Upper lobe of left lung (tissue), 6 donors: ENCODE measurements at places on chromosomes 1 and 21. TPM values are rescaled to one million over a fixed set of nuclear protein-coding genes. Genes with fewer than 3 reads are reported as not detected.

DNA sequence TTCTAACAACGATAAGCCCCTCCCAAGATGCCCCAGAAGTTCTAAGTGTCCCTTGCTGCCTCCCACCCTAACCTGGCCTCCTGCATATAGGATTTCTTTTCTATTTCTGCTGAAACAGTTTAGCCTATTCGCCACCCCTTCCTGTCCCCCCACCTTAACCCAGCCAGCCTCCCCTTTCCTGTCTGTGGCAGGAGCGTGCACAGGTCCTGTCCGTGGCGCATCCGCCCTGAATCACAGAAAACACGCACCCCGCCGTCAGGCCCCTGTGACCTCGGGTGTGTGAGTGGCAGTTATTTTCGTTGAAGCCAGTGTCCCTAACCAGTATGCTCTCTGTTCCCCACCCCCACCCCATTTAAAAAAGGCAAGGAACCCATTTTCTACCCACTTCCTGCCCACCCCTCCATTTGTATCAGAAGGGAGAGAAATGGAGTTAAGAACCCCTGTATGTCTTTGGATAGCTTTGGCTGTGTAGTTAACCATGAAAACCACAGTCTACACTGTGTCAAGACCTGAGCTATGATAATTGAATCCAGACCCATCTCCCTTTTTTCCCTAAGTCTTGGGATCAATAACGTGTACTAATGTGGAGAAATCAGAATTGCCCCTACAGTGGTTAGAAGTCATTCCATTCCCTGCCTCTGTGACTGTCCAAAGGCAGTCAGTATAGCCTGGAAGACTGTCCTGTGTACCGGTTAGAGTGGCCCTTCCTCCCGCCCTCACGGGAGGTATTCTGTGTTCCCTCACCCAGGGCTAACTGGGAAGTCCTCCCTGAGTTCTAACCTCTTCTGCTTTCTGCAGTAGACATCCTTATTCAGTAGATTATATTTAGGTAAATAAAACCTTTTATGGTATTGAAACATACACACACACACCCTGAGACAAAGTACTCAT, 1.8 kb downstream of the PLEKHO1 start:
- peak; percentile 65 for DNase-seq

- DNase-seq, result no peak
Observed at GRCh38 chr1:63835128-63835527, 61.3 kb downstream of the ROR1 start.

Gene GIPC2
- total RNA-seq, result 1.4 TPM

- DNase-seq, result no peak
Observed at GRCh38 chr1:8382051-8382505, 64.2 kb downstream of the SLC45A1 start.

- DNase-seq, result no peak
Observed at GRCh38 chr1:43743206-43743605, 35.9 kb downstream of the ST3GAL3 start.

Gene GBP3
- 30.9 TPM for total RNA-seq

DNA sequence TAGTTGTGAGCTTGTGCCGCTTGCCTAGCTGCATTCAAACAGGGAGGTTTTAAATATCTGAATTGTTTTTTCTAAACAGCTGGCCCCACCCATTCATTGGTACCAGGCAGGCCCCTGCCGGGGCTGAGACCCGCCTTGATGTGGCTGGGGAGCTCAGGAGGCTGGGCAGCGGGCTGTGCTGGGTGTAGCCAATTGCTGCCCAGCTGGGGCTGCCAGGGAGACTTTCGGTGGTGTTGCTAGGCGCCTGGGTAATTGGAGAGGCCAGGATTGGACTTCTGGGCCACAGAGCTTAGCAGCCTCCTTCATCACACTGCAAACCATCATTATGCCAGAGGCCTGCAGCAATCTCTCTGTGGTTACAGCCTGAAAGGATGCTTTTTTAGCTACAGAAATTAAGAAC, 12.2 kb downstream of the RHBDL2 start:
- DNase-seq, result no peak

- DNase-seq, result no peak
Observed at GRCh38 chr1:17582124-17582774, 42.8 kb downstream of the ARHGEF10L start.

DNA sequence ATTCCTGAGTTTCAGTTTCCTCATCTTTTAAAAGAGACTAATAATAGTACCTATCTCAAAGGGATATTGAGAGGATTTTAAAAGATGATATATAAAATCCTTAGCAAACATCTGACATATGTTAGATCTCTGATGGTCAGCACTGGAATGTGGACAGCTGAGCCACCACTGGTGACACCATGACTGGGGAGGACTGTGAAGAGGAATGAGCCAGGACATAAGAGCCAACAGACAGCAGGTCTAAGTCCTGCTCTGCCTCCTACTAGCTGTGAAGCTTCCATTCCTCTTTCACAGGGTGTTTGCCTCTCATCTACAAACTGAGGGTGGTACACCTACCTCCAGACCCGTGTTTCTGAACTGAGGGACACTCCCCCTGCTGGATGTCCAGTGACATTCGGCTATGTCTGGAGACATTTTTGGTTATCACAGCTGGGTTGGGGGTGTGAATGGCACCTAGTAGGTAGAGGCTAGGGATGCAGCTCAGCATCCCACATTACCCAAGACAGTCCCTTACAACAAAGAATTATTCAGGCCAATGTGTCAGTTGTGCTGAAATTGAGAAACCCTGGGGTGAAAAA, 109.1 kb upstream of the OLIG2 start:
- DNase-seq, result no peak

Gene CD160
- not detected for total RNA-seq

Gene ETV3L
- total RNA-seq, result not detected

- no peak for DNase-seq
Observed at GRCh38 chr1:109983380-109984189, 980 bp upstream of the AHCYL1 start.

GRCh38 chr1:16398371-16398953, 31.4 kb downstream of the SZRD1 start:
- no peak for DNase-seq

DNA sequence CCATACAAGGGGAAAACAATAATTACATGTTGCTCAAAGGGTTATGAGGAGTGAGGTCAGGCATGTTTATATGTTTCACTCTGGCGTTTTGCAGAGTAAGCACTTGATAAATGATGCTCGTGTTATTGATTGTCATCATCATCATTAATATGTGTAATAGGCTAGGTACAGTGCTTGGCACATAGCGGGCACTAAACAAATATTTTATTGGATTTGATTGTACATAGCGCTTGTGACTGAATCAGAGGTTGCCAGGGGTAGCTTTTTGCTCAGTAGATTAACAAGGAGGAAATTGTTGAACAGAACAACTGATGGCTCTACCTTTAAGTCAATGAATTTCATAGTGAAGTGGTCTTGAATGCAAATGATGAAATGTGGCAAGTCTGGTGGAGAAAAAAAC, 91.7 kb downstream of the ROR1 start:
- DNase-seq, result no peak

GRCh38 chr1:22273686-22274681, 131.1 kb upstream of the WNT4 start:
- DNase-seq, result no peak

DNA sequence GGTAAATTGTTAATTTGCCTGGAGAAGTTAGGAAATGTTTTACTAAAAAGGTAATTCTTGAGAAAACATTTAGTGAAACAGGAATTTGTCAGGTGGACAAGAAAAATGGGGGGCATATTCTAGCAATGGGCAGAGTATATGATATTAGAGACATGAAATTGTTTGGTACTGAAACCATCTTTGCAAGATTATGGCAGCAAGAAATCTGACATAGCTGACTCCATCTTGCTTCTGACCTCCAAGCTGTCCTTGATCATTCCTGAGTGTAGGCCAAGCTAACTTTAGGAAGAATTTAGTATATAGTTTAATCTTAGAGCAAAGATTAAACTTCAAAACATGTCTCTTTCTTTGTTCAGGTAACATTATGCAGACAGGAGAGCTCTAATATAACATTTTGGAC, 14.0 kb upstream of the SAMSN1 start:
- no peak for DNase-seq

Gene MNDA
- total RNA-seq, result 26.8 TPM

Gene ZYG11A
- total RNA-seq, result 0.10 TPM

- DNase-seq, result no peak
Observed at GRCh38 chr1:84255582-84255981, 45.9 kb upstream of the SAMD13 start.

Gene GREM2
- total RNA-seq, result 0.39 TPM

DNA sequence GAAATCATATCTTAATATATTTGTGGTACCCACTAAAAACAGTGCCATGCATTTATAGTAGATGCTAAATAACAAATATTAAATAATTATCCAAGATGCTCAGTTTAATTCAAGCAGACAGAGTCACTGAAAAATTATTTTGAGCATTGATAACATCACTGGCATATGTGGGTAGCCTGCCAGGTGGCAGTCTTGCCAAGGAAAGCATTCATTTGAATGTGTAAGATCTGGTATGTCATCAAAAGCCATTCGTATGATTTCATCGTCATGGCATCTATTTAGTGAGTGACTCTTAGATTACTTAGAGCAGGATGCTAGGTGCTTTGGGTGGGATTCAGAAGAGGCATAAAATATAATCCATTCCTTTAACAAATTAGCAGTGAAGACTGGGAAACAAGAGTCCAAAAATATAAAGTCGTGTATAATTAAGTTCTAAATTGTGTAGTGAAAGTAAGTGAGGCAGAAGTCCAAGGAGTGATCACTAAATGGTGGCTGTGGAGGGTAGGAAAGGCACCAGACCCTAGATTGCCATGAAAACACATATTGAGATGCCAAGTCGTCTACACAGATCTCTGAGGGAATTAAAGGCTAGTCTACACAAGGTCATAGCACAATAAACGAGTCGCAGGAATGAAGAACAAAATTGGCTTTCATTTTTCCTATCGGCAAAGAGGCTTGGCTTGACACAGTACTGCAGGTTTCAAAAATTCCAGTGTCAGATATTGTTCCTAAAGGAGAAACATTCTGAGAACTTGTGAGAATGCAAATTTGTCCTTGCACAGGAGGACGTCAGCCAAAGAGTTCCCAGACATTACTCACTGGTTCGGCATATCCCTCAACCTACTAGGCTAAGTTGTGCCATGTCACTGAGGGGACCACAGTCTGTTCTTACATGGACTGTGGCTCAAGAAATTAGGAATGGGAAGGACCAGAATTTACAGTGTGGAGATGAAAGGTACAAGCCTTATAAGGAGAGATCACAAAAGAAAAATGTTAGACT, 130.8 kb downstream of the LYPLAL1 start:
- no peak for DNase-seq

Gene MAN1C1
- 32.5 TPM for total RNA-seq

GRCh38 chr1:224996266-224996665, 66.8 kb downstream of the DNAH14 start:
- no peak for DNase-seq

- DNase-seq, result no peak
Observed at GRCh38 chr21:27104846-27105431, 138.1 kb upstream of the ADAMTS5 start.

- no peak for DNase-seq
Observed at GRCh38 chr1:158930504-158930903, 848 bp upstream of the PYHIN1 start.

Gene AGTRAP
- total RNA-seq, result 70.8 TPM

Gene AKR7A3
- total RNA-seq, result 1.0 TPM

GRCh38 chr1:14392161-14392858, 206.2 kb upstream of the KAZN start:
- DNase-seq, result no peak

- peak; percentile 79 for DNase-seq
Observed at GRCh38 chr1:112618721-112619517, at the start of gene ST7L. TSS of gene ST7L (minus strand) at chr1:112619141. CDS start at chr1:112619113, 28 bp downstream.

DNA sequence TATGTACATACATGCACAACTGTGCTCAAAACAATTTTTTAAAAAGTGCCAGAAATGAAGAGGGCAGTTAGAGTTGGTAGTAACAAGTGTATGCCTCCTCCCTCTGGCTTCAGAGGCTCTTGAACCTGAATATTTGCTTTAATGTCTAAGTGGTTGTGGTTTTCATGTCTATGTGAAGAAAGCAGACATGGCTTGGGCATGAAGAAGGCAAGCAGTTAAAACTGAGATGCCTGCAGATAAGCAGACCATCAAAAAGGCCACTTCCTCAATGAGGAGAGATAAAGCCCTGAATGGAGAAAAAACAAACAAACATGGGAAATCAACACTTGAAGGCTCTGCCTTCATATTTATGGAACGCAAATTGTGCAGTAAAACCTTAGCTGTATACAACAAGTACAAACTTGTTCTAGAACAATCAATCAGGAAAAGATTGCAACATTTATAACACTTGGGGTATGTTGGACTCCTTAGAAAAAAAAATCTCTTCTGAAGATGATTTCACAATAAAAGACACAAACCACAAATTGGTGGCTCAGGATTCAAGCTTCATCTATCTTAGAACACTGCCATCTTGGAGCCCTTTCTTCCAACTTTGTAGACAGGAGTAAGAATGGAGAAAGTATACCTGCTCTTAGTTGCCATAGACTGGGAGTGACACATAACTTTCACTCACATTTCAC, 52.7 kb upstream of the PLA2G4A start:
- no peak for DNase-seq

Gene FTCD
- not detected for total RNA-seq

DNA sequence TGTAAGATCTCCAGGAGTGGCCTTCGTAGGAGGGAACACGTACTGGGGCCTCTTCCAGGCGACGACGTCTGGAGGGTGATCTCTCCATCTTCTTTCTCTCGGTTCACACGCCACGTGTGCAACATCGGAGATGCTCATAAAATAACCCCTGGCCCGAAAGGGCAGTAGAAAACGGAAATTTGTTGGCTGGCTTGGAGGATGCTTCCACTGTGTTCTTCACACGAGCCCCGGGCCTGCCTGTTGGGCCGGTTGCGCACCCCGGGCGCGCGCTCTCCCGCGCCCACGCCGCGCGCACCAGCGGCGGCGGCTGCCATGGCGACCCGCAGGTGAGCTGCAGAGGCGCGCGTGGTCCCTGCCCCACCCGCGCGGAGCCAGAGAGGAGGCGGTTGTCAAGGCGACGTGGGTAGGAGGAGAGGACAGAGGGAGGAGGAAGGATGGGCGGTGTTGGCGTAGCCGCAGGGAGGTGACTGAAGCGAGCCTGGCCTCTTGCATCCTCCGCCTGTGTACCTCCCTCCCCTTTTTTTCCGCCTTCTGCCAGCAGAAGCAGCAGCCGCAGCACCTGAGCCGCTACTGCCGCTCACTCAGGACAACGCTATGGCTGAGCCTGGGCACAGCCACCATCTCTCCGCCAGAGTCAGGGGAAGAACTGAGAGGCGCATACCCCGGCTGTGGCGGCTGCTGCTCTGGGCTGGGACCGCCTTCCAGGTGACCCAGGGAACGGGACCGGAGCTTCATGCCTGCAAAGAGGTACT, at the start of gene ELAPOR1:
Gene ELAPOR1 (plus strand): TSS at position 526 of the 752 bp plus-strand sequence. CDS start 69 bp downstream, at position 595.
- peak; percentile 71 for DNase-seq

Gene RXFP4
- not detected for total RNA-seq
